ENCODE measurements at places on chromosomes 3 and 15.

DNA sequence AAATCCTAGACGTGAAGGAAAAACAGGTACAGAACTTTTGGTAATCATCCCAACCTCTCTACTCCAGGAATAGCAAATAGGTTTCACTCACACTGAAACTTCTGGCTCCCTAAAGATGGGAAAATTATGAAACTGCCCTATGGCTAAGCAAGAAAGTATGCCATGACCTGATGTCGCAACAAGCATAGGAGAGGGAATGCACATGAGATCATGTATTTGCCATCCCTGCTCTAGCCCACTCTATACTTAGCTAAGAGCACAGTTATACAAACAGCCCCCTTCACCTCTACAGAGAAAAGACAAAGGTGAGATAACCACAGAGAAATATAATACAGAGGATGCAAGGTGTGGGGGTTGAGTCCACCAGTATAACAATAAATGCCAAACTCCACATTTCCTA, 102.7 kb downstream of the TBC1D5 start:
- DNase-seq, result no peak

DNA sequence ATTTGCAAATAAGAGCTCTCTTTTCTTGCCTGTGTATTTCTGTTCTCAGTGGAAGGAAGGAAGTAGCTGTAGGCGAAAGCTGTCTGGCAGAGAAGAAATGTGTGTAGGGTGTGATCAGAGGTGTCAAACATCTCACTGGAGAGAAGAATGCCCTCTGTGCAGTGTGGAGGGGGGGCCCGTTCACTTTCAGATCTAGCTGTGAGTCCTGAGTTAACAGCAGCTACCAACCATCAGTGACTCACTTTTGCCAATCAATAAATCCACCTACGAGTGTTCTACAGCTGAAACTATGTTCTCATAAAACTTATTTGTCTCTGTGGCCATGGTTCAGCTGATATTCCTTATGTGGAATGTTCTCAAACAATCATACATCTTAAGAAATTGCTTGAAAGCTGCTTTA, 103.7 kb downstream of the FRMD4B start:
- DNase-seq, result no peak

DNA sequence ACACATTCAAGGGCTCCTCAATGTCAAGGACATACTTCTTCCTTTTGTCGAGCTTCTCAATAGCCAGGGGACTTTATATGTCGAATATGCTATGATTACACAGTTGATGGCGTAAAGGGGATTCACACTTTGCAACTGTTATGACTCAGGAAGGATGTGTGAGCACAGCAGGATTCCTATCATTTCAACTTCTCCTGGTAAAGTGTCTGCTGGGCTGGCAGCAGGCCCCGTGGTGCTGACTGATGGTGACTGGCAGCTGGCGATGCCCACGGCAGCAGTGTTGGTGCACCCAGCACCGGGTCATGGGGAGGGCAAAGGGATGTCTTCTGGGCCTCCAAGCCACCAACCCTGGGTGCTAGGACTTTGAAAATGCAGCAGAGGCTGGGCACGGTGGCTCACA, 44.8 kb upstream of the GNB5 start:
- DNase-seq, result no peak

GRCh38 chr3:153052096-153052460, 109.9 kb upstream of the RAP2B start:
- DNase-seq, result peak; percentile 86

GRCh38 chr15:50815958-50816590, 50.6 kb upstream of the SPPL2A start:
- DNase-seq, result no peak

DNA sequence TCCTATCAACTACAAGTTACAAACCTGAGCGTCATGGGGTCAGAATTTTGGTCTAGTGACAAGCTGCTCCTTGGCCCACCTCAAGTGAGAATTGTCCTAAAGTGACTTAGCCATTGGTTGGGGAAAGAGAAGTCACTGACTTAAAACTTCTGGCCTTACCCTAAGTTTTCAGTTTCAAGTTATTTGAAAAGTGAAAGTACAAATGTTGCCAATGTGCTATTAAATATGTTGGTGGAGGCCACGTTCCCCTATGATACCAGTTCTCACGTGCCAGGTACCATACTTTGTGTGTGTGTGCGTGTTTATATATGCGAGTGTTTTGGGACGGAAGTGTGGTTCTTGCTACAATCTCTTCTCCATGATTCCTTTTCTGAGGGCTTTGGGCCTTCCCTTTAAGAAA, 22.6 kb upstream of the RASGRP1 start:
- DNase-seq, result no peak

DNA sequence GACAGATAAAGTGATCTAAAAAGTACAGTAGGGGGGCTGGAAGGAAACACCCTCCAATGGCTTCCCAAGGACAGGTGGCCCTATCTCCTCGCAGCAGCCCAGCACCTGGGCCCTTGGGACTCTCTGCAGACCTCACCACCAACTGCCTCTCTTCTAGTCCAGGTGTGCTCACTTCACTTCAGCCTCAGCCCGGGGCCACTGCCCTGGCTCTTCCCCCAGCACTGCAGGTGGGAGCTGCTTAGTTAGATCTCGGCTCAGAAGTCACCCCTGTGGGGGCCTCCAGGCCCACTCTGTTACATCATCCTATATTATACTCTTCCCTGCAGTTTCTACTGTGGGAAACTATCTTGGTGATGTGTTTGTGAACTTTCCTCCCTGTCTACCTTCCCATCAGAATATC, 2.0 kb downstream of the KLF15 start:
- DNase-seq, result no peak

Data from RWPE2 (cell line).